ENCODE measurements at places on chromosomes 3 and 15.

DNA sequence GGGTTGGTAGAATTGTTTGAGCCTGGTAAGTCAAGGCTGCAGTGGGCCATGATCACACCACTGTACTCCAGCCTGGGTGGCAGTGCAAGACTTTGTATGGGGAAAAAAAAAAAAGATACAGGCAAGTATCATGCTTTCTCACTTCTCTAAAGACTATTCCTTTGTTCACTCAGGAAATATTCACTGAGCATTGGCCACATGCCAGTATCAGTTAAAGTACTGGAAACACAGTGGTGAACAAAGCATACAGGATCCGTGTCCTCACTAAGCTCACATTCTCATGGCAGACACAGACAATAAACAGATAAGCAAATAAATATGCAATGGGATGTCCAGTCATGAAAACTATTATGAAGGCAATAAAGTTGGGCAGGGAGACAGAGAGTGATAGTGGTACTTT lies 5.1 kb upstream of the MTHFS start:
- no peak for DNase-seq

- DNase-seq: no peak
These were observed 184.9 kb downstream of the APBA2 start for GRCh38 chr15:29070471-29071231.

DNA sequence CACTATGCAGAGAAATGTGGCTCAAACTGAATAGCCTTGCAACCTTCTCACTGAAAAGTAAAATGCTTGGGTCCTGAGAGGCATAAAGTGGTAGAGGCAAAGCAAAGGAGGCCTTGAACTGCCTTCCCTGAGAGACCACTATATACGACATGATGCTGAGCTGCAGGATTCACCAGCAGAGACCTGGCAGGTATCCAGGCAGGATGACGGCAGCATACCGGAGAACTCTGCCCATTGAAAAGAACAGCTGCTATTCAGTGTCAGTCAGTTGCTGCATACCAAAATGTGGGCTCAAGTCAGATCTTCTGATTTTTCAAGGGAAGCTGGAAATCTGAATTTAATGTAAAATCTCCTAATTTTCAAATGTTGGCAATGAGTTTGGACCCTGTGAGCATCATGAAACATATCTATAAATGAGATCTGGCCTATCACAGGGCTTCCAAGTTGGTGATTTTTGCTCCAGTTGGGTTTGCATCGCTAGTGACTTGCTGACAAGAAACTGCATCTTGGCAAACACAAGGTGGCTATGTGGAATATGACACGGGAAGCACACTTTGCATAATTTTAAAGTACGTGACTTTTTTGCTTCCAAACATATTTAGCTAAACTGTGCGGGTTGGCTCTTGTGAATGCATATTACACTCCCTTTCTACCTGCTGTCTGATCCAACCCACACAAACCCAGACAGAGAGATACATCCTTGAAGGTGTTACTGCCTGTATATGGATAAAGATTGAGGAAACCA lies 529.0 kb downstream of the AGBL1 start:
- no peak for DNase-seq

- DNase-seq: peak; percentile 11
These were observed 24.6 kb downstream of the ALDH1L1 start for GRCh38 chr3:126155819-126156218.

DNA sequence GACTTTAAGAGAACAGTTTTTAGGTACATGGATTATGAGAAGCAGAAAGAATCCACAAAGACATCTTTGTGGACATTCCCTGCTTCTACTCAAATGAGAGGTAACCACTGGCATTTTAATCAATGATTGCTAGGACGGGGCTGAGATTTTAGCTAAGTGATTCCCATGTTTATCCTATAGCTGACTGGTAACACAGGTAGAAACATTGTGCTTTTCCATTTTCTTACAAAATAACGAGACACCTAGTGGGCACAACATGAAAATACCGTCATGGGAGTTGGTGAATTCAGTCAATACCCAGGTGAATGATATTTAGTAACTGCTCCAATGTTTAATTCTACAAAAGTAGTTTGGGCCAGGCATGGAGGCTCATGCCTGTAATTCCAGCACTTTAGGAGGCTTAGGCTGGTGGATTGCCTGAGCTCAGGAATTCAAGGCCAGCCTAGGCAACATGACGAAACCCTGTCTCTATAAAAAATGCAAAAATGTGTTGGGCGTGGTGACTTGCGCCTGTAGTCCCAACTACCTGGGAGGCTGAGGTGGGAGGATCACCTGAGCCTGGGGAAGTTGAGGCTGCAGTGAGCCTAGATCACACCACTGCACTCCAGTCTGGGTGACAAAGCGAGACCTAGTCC lies 37.2 kb upstream of the DENND4A start:
- DNase-seq: no peak

- DNase-seq: no peak
These were observed 70.2 kb upstream of the MITF start for GRCh38 chr3:69669070-69669469.

DNA sequence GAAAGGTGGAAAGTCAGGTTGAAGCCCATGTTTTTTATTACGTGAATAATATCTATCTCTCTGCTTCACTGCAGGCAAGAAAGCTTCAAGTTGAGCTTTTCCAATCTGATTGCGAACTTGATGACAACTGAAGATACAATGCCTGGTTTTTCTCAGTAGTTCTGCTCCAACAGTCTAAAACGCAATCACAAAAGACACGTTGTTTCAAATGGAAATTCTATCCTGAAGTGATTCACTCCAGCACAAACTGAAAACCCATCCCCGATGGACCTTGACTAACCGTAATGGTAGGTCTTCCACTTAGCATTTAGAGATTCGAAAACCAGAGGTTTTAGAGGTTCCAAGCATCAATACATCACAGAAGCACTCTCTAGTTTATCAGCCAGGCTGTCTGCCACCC lies 10.6 kb downstream of the B4GALT4 start:
- DNase-seq: no peak

GRCh38 chr3:155663467-155664212 lies 81.2 kb downstream of the PLCH1 start:
- DNase-seq: no peak

All from AG20443 (cell line).